Stimulated activated CD8-positive, alpha-beta memory T cell treated with anti-CD3 and anti-CD28 coated beads, Interleukin-4, amount 100 ng/mL, for 1 hour (primary cell): ENCODE measurements at places on chromosomes 11 and 22.

- no peak for DNase-seq
These were observed 89.1 kb upstream of the DBX1 start for GRCh38 chr11:20249378-20249777.

DNA sequence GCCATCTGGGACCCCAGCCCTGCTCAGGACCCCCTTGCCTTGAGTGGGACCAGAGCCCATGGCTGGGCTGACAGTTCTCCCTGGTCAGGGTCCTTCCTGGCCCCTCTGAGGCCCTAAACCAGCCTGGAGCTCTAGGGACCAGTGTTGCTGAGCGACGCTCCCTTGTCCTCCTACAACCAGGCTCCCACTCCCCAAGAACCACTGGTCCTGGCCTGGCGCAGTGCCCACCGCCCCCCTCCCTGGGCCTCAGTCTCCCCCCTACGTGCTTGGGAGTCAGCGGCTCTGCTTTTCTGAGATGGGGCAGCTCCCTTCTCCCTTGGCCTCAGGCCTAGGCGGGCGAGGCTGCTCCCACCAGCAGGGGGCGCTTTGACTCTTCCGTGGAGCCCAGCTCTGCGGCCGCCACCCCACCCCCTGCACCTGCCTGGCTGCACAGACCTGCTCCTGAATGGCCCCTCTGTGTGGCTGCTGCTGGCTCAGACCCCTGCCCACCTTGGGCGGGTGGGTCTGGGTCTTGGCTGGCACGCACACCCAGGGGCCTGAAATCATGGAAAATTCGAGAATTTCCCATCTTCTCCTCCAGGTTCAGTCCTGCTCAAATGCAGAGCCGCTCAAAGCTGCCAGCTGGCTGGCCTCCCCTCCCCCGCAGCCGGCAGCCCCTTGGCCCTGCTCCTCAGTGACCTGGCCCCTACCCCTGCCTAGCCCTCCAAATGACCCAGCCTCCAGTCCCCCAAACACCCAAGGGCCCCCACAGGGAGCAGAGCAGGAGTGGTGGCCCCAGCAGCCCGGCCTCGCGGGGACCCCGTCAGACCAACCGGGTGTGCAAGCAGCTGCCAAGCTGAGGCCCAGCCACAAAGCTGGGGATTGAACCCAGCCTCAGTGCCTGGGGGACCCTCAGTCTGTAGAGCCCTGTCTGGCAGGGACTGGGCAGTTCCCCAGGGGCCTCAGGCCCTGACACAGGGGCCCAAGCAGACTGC lies 9.1 kb downstream of the PRR33 start:
- peak; percentile 64 for DNase-seq

DNA sequence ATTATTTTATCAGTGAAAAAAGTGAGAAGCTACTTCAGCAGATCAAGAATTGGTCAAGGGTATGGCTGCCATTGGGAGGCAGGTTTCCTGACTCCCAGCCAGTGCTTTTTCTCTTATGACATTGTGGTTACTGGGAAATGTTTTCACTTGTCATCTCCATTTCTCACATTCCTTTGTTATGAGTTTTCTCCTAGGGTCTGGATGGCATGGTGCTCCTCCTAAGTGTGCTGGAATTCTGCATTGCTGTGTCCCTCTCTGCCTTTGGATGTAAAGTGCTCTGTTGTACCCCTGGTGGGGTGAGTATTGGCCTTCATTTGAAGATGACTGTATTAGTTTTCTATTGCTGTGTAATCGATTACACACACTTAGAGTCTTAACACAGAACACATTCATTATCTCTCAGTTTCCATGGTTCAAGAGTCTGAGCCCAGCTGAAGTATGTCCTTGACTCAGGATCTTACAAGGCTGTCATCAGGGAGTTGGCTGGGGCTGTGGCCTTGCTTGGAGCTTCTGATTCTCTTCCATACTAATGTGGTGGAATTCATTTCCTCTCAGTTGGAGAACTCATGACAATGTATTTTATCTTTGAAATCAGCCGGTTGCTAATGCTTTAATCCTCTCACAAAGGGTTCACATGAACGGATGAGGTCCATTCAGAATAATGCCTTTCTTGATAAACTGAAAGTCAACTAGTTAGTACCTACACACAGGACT lies 21.0 kb upstream of the MS4A6E start:
- DNase-seq: no peak

DNA sequence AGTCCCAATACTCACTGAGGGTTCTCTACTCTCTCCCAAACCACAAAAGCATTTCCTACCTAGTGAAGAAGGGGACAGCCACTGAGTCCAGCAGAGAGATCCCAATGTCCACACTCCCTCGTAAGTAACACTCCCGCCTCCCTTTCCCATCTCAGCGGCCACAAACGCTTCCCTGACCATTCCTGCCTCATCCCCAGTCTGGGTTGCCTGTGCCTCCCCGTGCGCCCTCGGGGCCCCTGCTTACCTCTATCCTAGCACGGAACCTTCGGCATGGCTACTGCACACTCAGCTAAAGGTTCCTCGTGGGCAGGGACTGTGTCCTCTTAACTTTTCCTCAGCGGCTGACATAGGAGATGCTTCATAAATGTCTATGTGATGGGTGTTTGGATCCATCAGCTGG lies 1.5 kb downstream of the UPK2 start:
- DNase-seq: no peak

GRCh38 chr11:32184041-32184722 lies 93.3 kb downstream of the RCN1 start:
- DNase-seq: no peak

DNA sequence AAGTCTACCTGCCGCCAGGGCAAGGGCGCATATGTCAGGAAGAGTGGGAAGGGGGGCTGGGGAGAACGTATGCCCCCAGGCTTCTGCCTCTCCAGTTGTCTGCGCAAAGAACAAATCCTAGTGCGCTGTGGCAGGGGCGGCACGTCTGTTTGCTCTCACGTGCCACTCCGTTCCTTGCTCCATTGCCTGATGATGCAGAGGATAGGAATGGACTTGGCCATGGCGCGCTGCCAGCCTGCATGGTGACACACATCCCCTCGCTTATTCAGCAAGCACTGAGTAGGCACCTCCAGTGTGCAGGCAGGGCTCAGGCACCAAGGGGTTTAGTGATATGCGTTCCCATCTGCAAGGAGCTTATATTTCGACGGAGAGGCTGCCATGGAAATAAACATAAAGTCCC lies 45.4 kb upstream of the SLC22A12 start:
- no peak for DNase-seq

DNA sequence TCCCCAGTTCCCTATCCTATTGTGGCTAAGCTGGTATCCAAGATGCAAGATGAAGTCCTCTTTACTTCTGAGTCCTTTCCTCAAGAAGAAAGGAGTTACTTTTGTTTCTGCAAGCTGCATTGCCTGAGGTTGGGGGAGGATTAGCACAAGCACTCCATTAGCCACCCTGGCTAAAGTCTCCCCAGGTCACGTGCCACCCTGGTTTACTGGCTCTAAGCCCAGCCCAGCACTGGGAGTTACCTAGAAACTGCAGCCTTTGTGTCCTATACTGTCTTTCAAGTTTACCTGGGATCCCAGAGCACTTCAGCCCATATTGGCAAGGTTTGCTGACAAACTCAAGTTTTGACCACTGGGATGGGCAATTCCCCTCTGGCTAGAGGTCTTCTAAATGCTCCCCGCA lies 78.4 kb upstream of the DBX1 start:
- DNase-seq: no peak

GRCh38 chr11:126426820-126427749 lies 71.6 kb downstream of the ST3GAL4 start:
- no peak for DNase-seq

DNA sequence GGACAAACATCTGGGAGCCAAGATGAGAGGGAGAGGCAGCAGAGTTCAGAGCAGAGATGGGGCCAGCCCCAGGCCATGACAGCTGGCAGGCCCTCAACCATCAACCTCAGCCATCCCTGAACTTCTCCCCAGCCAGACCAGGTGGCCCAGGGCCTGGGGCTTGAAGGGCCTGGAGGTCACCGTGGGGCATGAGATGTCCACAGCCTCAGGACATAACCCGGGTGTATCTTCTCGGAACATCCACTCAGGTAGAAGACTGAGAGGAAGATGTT lies 12.4 kb upstream of the SLC39A13 start:
- no peak for DNase-seq

DNA sequence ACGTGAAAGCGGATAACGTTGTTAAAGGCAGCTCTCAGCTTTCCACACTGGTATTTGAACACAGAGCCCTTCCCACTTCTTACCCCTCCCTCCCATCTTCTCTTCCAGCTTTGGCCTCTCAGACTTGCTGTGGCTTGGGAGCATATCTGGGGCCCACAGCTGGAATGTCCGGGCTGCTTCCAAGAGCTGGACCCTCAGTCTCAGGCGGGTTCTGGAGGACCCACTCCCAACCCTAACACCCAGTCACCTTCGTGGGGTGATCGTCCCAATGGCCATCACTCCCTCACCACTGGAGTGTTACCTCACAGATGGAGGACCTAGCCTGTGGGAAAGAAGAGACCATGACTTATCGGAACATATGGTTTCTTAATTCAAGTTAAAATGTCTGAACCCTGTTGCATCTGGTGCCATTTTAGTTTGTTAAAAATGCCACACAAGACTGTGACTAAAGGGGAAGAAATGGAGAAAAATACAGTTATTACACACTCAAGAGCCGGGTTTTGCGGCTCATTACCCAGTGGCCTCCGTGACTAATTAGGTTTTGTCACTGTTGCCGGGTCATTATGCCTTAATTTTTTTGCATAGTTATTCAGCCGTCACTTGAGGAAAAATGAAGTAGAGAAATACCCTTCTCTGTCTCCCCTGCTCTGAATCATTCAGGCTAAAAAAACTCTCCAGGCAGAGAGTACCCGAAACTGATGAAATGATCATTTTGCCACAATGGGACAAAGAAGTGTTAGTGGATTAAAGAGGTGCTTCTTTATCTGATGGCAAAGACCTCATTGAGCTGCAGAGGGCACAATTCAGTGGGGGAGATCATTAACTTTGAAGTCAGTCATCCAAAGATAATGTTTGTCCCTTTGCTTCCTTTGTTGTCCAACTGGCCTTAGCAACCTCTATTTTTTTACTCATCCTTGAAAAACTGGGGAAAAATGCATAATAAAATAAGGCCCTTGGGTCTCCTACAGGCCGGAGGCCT lies 87.2 kb upstream of the HTATIP2 start:
- no peak for DNase-seq

GRCh38 chr11:44775366-44775984 lies 48.7 kb downstream of the TSPAN18 start:
- DNase-seq: peak; percentile 16

- no peak for DNase-seq
These were observed 408 bp downstream of the PPP2R5B start for GRCh38 chr11:64924910-64925284.

DNA sequence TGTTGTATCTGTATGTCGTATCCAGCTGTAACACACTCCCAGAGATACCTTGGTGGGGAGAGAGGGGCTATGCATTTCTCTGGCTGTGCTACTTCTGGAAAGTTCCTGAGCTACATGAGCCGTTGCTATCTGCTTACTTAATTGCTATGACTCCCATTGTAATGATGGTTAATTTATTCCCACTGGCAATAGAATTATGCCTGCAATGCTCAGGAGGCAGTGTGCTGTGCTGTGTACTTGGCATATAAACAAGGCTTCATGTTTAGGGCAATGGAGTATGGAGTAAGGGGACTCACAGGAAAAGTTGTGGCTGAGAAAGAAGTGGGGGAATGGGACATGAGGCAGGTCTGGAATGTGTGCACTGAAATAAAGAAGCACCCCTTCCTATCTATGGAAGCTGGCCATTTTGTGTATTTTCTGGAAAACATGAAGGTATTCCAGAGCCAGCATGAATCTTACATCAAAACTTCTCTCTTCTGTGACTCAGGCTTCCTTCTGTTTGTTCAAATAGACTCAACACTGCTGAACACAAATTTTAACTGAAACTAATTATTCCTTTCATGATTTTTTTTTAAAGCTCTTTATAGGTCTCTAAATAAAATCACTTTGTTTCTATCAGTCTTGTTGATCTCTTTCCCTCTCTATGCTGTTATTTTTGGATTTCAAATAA lies 40.6 kb downstream of the CD44 start:
- no peak for DNase-seq

DNA sequence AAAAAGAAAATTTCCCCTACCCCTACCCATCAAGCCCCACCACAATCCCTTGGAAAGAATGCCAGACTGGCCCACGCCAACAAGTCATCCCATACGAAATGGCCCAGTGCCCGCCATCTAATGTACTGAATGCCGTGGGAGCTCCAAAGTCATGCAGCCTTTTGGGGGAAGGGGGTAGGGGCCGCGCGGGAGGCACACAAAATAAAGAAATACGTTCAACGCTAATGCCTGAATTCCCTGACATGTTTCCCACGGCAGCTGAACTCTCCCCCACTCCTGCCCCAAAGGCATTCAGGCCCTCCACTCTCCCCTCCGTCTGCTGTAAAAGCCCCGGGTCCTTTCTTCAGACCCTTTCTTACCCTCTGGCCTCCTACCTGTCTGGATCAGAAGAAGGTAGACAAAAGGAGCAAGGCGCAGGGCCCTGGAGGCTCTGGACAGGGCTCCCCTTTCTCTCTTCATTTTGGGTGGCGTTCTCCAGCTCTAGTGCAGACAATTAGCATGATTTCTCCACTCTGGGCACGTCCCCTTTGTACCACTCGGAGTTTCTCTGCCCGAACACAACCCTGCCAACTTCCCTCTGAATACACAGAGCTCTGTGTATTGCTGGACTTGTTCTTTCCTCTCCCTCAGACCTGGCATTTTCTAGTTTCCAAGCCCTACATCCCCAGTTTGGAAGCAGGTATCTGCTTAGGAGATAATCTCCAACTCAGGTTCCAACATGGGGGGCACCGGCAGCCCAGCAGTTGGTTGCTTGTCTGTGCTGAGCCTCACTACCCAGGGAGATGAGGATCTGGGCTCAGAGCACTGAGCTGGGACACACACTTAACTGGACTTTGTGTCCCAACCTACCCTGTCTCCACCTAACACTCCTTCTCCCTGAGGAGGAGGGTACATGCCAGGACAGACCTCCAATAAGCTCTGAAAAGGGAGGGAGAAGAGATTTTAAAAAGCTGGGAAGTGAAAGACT lies at the start of gene HEPACAM:
Gene HEPACAM, minus strand, starts transcription at position 500 of the 967 bp plus-strand sequence. Its CDS starts 41 bp downstream, at position 459.
- DNase-seq: no peak

DNA sequence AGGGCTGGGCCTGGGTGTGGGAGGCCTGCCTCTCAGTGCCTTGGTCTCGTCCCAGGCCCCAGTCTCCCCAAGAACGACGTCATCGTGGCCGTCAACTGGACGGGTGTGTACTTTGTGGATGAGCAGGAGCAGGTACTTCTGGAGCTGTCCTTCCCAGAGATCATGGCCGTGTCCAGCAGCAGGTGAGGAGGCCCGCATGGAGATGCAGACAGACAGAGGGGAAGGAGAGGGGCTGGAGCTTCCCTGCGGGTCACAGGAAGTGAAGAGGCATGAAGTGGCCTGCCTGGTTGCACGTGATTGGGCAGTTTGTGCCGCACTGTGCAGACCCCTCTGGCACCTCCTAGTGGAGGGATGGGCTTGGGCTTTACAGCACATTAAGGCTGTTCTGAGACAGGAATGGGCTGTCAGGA lies 70.4 kb downstream of the MYO7A start:
- no peak for DNase-seq
